Central memory CD8-positive, alpha-beta T cell (primary cell): ENCODE measurements at places on chromosomes 7 and 10.

DNA sequence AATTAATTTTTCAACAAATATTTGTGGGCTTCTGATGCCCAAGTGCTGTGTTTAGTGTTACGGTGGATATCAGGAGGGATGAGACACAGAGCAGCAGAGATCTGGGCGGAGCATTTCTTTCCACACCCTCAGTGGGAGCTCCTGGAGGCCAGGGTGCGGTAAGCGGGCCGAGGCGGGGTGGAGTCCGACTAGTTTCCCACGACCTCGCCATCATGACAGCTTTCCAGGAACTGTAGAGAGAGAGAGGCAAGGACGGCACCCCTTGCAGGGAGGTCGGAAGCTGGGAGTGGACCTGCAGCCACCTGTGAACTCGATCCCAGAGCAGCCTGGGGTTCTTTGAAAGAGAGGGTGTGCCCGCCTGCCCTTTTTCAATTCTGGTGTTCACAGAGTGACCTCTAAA, 128.2 kb downstream of the ACTR3B start:
- no peaks in the 10 kb centered on the region for H3K27me3 ChIP-seq
- no peak overlapping the region for H3K4me3 ChIP-seq
- no peak for DNase-seq
- H3K27ac ChIP-seq: no peak overlapping the region
- peaks cover 4% of the 10 kb centered on the region for H3K36me3 ChIP-seq

DNA sequence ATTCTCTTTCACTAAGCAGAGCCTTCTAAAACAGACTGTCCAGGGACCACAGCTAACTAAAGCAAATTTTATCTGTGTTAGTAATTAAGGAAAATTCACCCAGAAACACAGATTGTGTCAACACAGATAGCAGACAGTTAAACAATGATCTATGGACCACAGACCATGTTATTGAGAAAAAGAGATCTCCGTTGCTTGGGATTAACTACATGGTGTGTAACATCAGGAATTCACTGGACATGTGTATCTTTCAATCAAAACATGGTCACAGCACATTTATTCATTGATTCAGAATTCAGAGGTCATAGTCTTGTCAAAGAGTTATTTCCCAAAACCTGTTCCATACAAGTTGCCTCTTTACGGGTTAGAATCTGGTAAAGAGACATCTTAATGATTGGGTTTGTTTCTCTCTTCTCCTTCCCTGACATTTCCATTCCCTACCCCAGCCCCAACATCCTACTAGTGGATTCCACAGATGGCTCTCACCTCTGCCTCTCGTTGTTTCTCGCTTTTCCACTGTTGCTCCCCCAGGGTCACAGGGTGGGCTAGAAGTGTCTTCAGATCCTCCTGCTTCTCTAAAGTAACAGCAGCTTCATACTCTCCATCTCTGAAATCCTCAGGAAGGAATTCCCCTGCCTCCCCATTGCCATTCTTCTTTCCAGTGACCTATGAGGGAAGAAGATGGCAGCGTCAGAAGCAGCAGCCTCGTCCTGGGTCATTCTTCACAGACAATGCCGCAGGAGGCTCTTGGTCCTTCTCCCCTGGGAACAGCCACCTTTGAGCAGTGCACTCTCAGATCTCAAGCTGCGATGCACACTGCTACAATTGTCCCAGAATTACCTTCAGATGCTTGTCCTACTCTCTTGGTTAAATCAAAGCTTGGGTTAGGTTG, 958 bp downstream of the ANKRD1 start:
- H3K4me1 ChIP-seq: no peaks in the 10 kb centered on the region
- H3K4me3 ChIP-seq: no peak overlapping the region
- no peak overlapping the region for H3K27ac ChIP-seq

DNA sequence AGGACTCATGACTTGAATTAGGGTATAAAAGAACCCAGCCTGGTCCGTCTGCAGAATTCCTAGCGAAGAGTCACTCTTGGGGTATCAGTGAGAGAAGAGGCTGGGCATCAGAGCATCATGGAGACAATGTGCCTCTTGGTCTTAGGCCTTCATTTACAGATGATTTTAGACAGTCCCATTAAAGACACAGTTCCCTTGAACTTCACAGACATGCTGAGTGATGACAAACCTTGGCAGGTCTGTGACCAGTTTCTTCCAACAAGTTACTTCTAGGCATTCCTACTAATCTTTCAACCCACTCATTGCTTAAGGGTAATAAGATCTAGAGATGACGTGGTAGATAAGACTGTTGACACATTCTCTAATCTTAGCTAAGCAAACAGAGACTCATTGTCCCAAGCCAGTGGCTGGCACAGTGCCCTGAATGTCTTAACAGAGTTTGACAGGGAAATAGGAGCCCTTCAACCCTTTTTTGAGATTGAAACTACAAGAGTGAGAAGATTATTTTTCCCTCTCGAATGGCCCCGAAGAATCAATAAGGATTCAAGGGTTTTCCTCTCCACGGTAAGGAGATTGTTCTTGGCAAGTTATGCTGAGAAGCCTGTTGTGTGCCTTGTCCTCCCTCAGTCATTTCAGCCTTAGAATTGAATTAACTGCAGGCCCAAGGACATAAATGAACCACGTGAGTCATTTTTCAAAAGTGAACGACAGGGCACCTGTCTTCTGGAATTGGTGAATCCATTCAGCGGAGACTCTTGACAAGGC, 281.1 kb downstream of the CCDC3 start:
- no peaks in the 10 kb centered on the region for H3K36me3 ChIP-seq
- no peak overlapping the region for H3K27ac ChIP-seq
- H3K27me3 ChIP-seq: no peaks in the 10 kb centered on the region

DNA sequence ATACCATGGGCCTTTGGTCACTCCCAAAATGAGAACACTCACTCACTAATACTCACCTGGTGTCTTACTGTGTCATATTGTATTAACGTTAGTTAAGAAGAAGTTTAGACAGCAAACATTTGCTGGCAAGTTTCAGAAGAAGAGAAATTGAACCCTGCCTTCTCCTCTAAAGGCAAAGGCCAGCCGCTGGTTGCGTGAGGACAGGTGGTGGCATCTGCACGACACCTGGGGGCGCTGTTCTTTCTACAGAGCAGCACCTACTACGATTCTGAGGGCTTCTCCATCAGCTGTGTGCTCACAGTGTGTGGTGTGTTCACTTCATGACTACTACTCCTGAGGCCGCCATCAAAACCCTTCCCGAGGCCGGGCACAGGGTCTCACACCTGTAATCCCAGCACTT, 17.9 kb upstream of the CLEC2L start:
- no peaks in the 10 kb centered on the region for H3K4me1 ChIP-seq
- H3K27me3 ChIP-seq: no peaks in the 10 kb centered on the region
- H3K27ac ChIP-seq: no peak overlapping the region
- H3K36me3 ChIP-seq: no peaks in the 10 kb centered on the region

GRCh38 chr10:93445097-93445960, 36.8 kb downstream of the MYOF start:
- no peak for DNase-seq
- H3K4me1 ChIP-seq: no peaks in the 10 kb centered on the region
- peaks cover 2% of the 10 kb centered on the region for H3K36me3 ChIP-seq
- H3K4me3 ChIP-seq: no peak overlapping the region

DNA sequence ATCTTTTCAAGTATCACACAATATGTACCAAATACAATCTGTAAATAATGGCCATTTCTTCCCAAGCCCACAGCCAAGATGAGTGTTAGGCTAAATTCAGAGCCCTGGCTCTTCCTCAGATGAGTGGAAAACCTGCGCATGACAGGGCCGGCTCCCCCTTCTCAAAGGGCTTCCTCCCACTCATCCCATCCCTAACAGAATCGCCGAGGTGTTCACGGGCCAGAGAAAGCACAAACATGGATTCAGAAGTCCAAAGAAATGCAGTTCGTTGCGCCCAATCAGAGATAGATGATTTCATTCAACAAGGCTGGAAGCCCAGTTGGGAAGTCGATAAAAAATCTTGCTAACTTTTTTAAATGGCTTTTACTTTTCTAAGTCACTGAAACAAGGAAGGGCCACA, 121.8 kb downstream of the UBE2H start:
- H3K4me1 ChIP-seq: peaks cover 10% of the 10 kb centered on the region
- no peaks in the 10 kb centered on the region for H3K27me3 ChIP-seq
- H3K36me3 ChIP-seq: peaks cover 20% of the 10 kb centered on the region
- no peak overlapping the region for H3K27ac ChIP-seq
- no peak for DNase-seq

GRCh38 chr10:48821692-48822091, 117.9 kb downstream of the LRRC18 start:
- H3K4me1 ChIP-seq: no peaks in the 10 kb centered on the region
- H3K27ac ChIP-seq: no peak overlapping the region
- no peak overlapping the region for H3K4me3 ChIP-seq
- H3K36me3 ChIP-seq: peaks cover 3% of the 10 kb centered on the region
- H3K27me3 ChIP-seq: peaks cover 27% of the 10 kb centered on the region

DNA sequence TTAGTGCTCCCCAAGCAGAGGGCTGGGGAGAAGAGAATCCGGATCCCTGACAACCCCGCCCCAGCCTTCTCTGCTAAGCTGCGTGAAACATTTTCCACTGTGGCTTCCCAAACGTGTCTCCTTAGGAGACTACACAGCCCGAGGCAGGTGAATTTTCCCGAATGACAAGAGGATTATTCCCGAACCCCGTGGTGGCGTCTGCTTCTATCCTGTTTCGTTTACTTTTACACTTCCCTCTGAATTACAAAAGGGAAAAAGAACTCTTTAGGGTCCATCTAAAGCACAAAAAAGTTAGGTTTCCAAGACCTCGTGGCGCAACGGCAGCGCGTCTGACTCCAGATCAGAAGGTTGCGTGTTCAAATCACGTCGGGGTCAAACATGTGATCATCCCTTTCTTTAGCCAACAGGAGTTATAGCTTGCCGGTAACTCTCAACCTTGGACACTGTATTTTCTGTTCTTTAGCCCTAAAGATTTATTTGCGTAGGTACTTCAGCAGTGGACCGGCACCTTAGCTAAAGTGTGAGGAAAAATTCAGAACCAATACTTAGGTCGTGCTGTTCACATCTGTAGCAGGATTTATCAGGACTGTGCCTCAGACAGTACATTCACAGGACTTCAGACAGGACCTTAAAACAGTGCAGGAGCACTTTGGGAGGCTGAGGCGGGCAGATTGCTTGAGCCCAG, 3.2 kb upstream of the ZNF789 start:
- no peaks in the 10 kb centered on the region for H3K27me3 ChIP-seq
- H3K4me1 ChIP-seq: peaks cover 37% of the 10 kb centered on the region
- H3K36me3 ChIP-seq: peaks cover 22% of the 10 kb centered on the region
- DNase-seq: no peak
- H3K27ac ChIP-seq: no peak overlapping the region

DNA sequence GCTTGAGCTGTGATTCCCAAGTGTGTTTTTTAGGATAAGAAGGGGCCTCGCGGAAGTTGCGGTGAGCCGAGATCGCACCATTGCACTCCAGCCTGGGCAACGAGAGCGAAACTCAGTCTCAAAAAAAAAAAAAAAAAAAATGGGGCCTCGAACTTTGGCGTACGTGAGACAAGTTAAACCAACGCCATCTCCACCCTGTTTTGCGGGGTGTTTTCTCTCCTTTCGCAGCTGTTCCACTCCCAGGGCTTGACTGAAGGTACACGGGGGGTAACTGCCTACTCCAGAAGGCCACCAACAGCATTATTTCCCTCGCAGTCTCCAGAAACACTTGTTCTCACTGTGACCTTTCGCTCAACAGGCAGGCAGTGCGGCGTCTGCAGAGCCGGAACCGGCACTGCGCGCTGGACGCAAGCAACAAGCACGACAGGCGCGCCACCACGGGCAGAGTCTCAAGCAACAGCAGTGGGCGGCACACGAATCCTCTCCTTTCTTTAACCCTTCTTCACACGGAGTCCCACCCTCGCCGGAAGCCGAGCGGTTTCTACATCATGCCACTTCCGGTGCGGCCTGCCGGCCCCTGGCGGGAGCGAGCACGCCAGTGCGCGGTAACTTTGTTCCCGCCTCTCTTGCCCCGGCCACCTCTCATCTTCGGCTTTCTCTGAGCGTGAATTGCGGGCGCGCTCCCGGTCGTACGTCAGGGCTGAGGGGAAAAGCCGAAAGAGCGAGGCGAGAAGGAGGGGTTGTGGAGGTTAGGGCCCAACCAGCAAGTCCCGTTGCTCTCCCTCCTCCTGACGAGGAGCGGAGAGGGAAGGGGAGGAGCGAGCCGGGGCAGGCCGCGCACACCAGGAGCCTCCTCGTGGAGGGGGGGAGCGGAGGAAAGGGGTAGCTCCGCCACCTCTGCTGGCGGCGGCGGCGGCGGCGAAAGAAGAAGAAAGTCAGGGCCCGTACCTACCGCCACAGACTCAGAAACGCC, 814 bp upstream of the CDK13 start:
- peaks cover 34% of the 10 kb centered on the region for H3K4me1 ChIP-seq
- H3K4me3 ChIP-seq: peak overlapping the region; percentile 95
- no peaks in the 10 kb centered on the region for H3K27me3 ChIP-seq
- H3K36me3 ChIP-seq: peaks cover 32% of the 10 kb centered on the region
- H3K27ac ChIP-seq: peak overlapping the region; percentile 99
- peak; percentile 92 for DNase-seq

GRCh38 chr10:31582365-31583052, 263.5 kb downstream of the ZEB1 start:
- H3K4me1 ChIP-seq: no peaks in the 10 kb centered on the region
- H3K27ac ChIP-seq: no peak overlapping the region
- peaks cover 39% of the 10 kb centered on the region for H3K27me3 ChIP-seq
- H3K36me3 ChIP-seq: no peaks in the 10 kb centered on the region

DNA sequence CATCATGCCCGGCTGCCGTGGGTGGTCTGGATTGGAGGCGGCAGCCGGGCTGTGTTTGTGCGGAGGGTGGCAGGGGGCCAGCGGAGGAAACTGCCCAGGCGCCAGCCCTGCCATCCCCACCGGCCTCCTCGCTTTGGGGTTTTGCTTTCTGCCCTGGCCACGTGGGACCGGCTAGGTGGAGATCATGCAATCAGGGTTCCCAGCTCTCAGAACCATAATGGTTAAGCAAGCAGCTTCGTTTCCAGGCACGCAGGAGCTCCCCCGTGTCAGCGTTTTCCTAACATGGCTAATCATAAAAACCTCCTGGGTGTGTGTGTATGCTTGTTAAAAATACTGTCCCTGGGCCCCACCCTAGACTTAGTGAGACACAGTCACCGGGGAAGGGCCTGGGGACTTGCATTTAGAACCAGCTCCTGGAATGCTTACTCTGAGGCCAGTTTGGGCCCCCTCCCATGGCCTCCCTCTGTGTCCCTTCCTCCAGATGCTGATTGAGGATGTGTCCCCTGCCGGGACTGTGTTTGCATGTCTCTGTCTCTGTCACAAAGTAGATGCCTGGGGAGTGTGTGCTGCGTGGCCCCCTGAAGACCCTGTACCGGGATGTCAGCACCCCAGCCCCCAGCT, 119.3 kb downstream of the CUX1 start:
- no peak overlapping the region for H3K4me3 ChIP-seq
- H3K27me3 ChIP-seq: no peaks in the 10 kb centered on the region
- DNase-seq: no peak

DNA sequence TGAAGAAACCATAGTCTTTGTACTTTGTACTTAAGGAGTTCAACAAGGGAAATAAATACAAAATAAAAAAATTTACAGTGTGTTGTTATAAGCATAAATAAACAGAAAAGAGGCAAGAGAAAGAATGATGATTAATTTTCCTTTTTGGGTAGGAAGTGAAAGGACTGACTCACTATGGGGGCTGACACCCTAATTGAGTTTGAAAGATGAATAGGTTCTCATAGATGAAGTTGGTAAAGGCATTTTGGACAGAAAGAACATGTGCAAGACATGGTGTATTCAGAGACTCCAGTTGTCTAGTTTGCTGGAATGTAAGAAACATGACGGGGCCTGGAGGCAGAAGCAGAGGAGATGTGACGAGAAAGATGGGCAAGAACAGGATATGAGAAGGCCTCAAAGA, 83.7 kb downstream of the VPS50 start:
- H3K4me3 ChIP-seq: no peak overlapping the region
- H3K27ac ChIP-seq: no peak overlapping the region
- no peaks in the 10 kb centered on the region for H3K27me3 ChIP-seq
- peaks cover 19% of the 10 kb centered on the region for H3K36me3 ChIP-seq
- H3K4me1 ChIP-seq: no peaks in the 10 kb centered on the region
- DNase-seq: no peak
